Stimulated activated CD4-positive, alpha-beta T cell treated with anti-CD3 and anti-CD28 coated beads, TNF-alpha, amount 100 ng/mL, for 4 hours (primary cell): ENCODE measurements at places on chromosomes 2 and 18.

- no peak for DNase-seq
Measured at GRCh38 chr2:139790807-139791752, 1010.9 kb upstream of the NXPH2 start.

DNA sequence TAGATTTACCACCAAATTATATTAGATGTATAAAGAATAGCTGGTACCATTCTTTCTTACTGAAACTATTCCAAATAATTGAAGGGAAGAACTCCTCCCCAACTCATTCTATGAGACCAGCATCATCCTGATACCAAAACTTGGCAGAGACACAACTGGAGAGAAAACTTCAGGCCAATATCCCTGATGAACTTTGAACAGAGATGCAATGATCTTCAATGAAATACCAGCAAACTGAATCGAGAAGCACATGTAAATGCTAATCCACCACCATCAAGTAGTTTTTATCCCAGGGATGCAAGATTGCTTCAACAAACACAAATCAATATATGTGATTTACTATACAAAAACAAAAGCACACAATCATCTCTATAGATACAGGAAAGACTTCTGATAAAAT, 329.8 kb downstream of the RDH14 start:
- DNase-seq: no peak

GRCh38 chr2:27792759-27793158, 21.2 kb downstream of the MRPL33 start:
- DNase-seq: no peak

- no peak for DNase-seq
Measured at GRCh38 chr2:150109912-150110311, 377.6 kb downstream of the RND3 start.

DNA sequence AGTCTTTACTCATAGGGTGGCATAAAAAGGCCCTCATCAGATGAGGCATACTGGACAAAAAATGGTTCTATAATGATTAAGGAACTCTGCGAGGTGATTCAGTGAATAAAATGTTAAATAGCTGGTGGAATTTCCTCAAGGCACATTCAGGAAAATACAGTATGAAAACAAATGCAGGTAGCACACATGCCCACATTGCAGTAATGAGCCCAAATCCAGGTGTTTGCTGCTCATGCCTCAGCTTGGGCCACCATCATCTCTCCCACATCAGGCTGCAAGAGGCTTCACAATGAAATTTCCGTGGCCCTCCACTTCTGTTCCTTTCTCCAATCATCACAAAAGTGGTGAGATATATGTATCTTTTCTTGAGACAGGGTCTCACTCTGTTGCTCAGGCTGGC, 298.3 kb downstream of the NBAS start:
- DNase-seq: no peak

- DNase-seq: no peak
Measured at GRCh38 chr2:189018631-189019030, 44.5 kb downstream of the COL3A1 start.

GRCh38 chr2:96868555-96869280, 1.2 kb downstream of the SEMA4C start:
- DNase-seq: no peak

GRCh38 chr18:62992877-62993365, 277.6 kb downstream of the PHLPP1 start:
- no peak for DNase-seq
